ENCODE measurements at places on chromosomes 6 and 20.
A peak's percentile ranks its signal among the peaks of the same experiment; 100 is the strongest.

- DNase-seq = no peak
These were observed 19.2 kb upstream of the MRPS10 start for GRCh38 chr6:42236682-42237473.

DNA sequence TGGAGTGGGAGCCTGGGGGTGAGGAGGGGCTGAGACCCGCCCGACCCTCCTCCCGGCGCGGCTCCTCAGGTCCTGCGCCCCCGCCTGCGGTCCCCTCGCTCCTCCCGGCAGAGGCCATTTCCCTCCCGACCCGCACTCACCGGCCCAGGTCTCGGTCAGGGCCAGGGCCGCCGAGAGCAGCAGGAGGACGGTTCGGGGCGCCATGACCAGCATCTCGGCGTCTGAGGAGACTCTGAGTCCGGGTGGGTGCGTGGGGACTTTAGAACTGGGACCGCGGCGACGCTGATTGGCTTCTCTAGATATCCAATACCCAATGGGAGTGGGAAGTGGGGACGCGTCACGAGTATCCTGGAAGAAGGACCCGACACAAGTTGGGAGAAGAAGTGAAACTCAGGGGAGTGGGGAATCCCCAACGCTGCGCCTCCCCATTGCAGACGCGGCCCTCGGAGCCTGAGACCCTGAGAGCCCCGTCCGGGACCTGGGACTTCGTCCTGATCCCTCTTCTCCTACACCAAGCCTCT is at the start of gene HLA-B:
HLA-B (minus strand) TSS at position 234 of the 521 bp plus-strand sequence; CDS start at position 213, 21 bp downstream.
- peak; percentile 87 for DNase-seq

GRCh38 chr6:19477563-19477962 is 359.6 kb upstream of the ID4 start:
- DNase-seq = no peak

DNA sequence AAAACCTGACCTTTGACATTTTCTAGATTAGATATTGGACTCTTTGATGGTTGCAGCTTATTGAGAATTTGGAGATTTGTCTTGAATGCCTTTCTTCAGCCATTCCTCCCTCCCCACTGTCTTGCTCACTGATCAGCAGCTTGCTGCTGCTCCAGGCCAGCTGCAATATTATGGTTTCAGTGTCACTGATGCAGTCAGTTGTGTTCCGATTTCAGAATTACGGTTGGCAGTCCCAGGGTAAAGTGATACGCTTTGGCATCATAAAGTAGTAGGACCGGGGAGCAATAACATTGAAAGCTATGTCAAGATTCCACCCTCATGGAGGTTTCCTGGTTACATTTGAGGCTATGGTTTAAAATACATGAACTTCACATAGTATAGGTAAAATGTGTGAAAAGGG is 152.6 kb downstream of the BCKDHB start:
- DNase-seq = no peak

- DNase-seq = no peak
These were observed 46.2 kb downstream of the TRAF3IP2 start for GRCh38 chr6:111559188-111560097.

GRCh38 chr20:9099372-9099771 is 30.5 kb downstream of the PLCB4 start:
- DNase-seq = no peak

DNA sequence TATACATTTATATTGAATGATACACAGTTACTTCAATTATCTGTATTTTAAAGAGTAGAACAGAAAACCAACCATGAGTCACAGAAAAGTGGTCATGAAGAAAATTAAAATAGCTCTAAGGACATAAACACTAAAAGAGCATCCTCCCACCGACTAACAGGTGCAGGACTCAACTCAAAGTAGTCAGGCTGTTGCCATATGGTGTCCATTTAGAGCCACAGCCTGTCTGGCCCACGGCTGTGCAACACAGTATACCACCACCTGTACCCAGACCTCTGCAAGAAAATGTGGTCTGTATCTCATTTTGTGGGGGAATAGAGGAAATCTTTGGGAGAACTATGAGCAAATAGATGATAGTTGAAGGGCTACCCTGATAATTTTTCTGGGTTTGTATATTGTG is 449.8 kb upstream of the RNF217 start:
- DNase-seq = no peak

DNA sequence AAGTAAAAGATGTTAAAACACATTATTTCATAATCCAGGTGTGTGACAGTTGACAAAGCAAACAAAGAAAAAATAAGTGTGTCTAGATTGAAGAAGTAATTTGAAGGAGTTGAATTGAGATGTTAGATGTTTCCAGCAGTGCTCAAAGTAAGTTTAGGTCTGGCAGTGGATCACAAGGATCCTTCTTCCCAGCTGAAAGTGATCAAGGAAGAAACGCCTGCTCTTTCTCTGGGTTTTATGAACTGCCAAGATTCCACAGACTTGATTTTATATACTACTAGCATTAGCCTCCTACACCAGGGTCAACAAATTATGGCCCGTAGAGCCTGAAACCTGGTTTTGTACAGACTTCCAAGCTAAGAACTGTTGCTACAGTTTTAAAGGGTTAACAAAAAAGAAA is 30.3 kb downstream of the STX7 start:
- DNase-seq = no peak

DNA sequence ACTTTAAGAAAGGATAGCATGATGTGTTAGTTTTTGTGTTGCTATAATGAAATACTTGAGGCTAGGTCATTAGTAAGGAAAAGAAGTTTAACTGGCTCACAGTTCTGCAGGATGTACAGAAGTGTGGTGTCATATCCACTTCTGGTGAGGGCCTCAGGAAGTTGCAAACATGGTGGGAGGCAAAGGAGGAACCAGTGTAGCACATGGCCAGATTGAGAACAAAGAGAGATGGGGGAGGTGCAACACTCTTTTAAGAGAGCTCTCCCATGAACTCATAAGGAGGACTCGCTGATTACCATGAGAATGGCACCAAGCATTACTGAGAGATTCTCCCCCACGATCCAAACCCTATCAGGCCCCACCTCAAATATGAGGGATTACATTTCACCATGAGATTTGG is 265.4 kb downstream of the RIMS1 start:
- no peak for DNase-seq

- no peak for DNase-seq
These were observed 27.2 kb downstream of the SLC12A5 start for GRCh38 chr20:46056027-46056833.

DNA sequence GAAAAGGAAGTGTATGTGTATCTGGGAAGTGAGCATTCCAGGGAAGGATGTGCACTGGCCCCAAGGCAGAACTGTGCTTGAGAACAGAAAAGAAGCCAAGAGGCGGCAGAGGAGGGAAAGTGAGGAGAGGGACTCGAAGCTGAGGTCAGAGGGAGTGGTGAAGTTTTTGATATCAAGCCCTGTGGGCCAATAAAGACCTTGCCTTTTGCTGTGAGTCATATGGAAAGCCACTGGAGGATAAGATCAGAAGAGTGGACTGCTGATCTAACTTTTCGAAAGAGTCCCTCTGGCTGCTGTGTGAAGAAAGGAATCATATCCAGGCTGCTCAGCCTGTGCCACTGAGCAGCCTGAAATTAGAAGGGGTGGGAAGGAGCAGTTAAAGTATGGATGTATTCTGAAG is 99.4 kb downstream of the EYA4 start:
- DNase-seq = no peak

GRCh38 chr20:21564127-21564773 is 50.4 kb upstream of the NKX2-2 start:
- DNase-seq = no peak

GRCh38 chr6:5359417-5359816 is 98.1 kb downstream of the FARS2 start:
- DNase-seq = no peak

DNA sequence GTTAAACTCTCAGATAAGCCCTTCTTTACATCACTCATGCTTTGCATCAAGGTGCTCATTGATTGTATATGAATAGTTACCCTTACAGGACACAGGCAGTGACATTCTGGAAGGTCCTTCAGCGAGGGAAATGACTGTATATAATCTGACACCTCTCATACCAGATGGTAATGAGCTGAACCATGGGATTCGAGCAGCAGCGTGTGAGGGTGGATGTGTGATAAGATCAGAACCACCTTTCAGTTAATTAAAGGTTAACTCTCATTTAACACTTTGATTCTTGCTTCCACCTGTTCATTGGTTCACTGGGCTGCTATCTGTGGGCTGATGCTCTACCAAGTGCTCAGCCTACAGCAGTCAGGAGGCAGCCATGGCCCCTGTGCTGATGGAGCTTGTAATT is 24.2 kb downstream of the NEDD9 start:
- no peak for DNase-seq

DNA sequence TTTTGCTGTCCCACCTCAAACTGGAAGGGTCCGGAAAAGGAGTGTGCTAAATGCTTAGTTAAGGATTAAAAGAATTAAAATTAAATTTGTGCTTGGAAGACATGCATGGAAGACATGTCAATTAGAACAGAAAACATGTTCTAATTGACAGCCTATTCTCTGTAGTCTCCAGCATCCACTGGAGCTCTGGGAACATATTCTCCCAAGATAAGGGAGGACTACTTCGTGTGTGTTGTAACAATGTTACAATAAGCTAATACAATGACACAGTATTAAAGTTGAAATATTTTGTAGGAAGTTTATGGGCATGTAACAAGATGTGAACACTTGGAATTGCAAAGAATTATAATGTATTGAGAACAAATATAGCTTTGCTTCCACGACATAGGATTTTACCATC is 567.4 kb upstream of the CITED2 start:
- no peak for DNase-seq

DNA sequence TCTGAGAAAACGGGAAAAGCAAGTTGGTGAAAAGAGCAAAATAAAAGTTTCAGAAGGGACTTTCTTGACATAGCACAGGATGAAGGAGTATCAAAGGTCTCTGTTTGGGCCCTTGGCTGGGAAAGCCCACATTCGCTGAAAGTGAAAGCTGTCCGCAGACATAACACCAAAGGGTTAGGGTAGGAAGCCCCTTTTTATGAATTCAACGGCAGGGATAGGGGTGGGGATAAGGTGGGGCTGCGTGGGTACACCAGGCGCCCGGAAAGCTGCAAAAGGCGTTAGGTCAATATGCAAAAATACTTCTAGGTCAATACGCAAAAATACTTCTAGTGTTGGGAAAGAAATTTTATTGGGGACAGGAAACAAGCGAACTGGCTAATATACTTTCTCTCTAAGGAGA is 135.1 kb downstream of the OR2B2 start:
- no peak for DNase-seq
